ENCODE measurements at places on chromosomes 6 and 20. TPM values are rescaled to one million over a fixed set of nuclear protein-coding genes. Genes with fewer than 3 reads are reported as not detected.

The SEL1L2 gene
- total RNA-seq = 2.3 TPM

DNA sequence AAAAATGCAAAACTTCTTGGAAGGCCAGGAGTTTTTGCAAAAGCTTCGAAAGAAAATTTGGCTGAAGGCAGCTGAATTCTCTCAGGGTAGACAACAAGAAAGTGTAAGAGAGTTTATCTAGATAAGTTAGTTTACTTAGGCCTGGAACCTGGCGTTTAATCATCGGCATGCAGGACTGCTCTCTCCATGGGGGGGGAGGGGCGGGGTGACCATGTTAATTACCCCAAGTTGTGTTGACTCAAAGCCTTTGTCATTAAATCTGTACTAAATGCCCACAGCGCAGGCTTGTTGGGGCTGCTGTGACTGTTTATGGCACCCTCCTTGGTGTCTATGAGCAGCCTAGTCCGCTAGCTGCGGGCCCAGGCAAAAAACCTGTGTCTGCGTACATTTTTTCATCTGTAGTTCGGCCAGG lies 20.1 kb upstream of the ZNF451 start:
- no peaks in the 10 kb centered on the region for H3K4me1 ChIP-seq
- H3K27ac ChIP-seq = no peak overlapping the region
- H3K4me3 ChIP-seq = no peak overlapping the region
- H3K27me3 ChIP-seq = no peaks in the 10 kb centered on the region
- no peak for DNase-seq

GRCh38 chr20:60664106-60664505 lies 588.0 kb upstream of the CDH4 start:
- H3K27me3 ChIP-seq = no peaks in the 10 kb centered on the region
- no peaks in the 10 kb centered on the region for H3K36me3 ChIP-seq
- DNase-seq = no peak
- no peak overlapping the region for H3K4me3 ChIP-seq
- no peaks in the 10 kb centered on the region for H3K4me1 ChIP-seq

- no peaks in the 10 kb centered on the region for H3K27me3 ChIP-seq
- H3K27ac ChIP-seq = peak overlapping the region; percentile 91
- H3K4me1 ChIP-seq = peaks cover 34% of the 10 kb centered on the region
- H3K4me3 ChIP-seq = no peak overlapping the region
- no peak for DNase-seq
These were observed 94.1 kb upstream of the SHLD1 start for GRCh38 chr20:5656126-5656525.
